ENCODE measurements at places on chromosomes 5 and 9. TPM values are rescaled to one million over a fixed set of nuclear protein-coding genes. Genes with fewer than 3 reads are reported as not detected.

- no peaks in the 10 kb centered on the region for H3K4me1 ChIP-seq
- no peak overlapping the region for H3K27ac ChIP-seq
- H3K4me3 ChIP-seq, result no peak overlapping the region
- no peaks in the 10 kb centered on the region for H3K27me3 ChIP-seq
- no peak for DNase-seq
Observed at GRCh38 chr5:81708889-81709288, 42.0 kb downstream of the SSBP2 start.

DNA sequence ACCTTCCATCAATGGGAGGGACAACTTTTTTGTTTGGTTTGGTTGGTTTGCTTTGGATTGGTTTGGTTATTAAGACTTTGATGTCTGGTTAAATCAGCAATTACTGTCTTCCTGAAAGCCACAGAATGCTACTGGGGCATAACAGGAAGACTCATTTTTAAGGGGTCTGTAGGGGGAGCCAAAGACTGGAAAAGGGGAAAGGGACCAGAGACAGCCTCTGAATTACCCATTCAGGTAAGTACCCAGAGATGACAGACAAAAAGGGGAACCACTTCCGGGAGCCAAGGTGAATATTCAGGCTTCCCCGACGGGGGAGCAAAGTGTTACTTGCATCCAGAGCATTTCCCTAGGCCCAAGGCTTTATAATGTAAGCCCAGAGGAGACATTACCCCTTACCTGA, 4.6 kb upstream of the FEM1C start:
- peak; percentile 22 for DNase-seq
- no peaks in the 10 kb centered on the region for H3K36me3 ChIP-seq
- no peak overlapping the region for H3K4me3 ChIP-seq
- no peaks in the 10 kb centered on the region for H3K27me3 ChIP-seq
- H3K4me1 ChIP-seq, result peaks cover 20% of the 10 kb centered on the region

DNA sequence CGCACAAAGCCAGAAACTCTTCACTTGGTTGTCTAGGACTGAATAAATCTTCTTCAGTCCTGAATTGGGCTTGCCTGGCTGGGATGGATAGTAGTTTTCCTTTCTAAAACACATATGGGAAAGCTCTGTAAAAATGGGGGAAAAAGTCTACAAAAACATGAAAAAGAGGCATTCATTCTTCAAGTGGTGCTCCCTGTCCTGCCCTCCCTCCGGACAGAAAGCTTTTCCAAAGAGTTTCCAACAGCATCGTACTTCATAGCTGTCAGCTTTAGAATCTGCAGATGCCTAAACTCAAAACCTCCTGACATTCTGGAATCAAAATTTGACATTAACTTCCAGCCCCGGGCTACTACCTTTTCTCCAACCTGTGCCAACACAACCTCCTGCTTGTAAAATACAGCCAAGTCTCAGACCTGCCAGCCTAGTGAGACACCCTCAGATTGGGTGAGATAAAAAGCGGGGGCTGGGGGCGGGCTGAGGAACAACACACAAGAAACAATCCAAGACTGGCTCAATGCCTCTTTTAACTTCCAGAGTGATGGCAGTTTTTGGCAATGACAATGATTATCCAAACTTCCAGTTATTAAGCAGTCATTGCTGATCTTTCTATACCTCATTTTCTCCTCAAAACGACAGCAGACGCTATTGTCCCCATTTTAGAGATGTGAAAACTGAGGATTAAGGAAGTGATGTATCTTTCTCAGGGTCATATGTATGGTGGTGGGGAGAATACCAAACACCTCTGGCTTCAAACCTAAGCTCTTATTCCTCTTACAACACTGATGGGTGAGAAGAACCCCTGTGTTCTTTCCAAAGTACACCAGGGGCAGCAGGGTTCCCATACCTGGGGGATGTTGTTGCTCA, 1.3 kb downstream of the TNC start:
- H3K27ac ChIP-seq, result no peak overlapping the region
- no peak overlapping the region for H3K4me3 ChIP-seq
- no peaks in the 10 kb centered on the region for H3K36me3 ChIP-seq
- no peak for DNase-seq
- H3K4me1 ChIP-seq, result peaks cover 8% of the 10 kb centered on the region

- no peaks in the 10 kb centered on the region for H3K27me3 ChIP-seq
- H3K4me3 ChIP-seq, result no peak overlapping the region
- DNase-seq, result no peak
- H3K27ac ChIP-seq, result no peak overlapping the region
- no peaks in the 10 kb centered on the region for H3K4me1 ChIP-seq
- no peaks in the 10 kb centered on the region for H3K36me3 ChIP-seq
Observed at GRCh38 chr9:26537211-26537610, 355.4 kb downstream of the CAAP1 start.

- peaks cover 15% of the 10 kb centered on the region for H3K4me1 ChIP-seq
- H3K4me3 ChIP-seq, result no peak overlapping the region
- no peak overlapping the region for H3K27ac ChIP-seq
Observed at GRCh38 chr5:97839341-97840086, 656.5 kb upstream of the RIOK2 start.

GRCh38 chr9:38380872-38381534, 11.5 kb upstream of the ALDH1B1 start:
- H3K4me1 ChIP-seq, result no peaks in the 10 kb centered on the region
- no peak overlapping the region for H3K4me3 ChIP-seq
- no peak for DNase-seq

DNA sequence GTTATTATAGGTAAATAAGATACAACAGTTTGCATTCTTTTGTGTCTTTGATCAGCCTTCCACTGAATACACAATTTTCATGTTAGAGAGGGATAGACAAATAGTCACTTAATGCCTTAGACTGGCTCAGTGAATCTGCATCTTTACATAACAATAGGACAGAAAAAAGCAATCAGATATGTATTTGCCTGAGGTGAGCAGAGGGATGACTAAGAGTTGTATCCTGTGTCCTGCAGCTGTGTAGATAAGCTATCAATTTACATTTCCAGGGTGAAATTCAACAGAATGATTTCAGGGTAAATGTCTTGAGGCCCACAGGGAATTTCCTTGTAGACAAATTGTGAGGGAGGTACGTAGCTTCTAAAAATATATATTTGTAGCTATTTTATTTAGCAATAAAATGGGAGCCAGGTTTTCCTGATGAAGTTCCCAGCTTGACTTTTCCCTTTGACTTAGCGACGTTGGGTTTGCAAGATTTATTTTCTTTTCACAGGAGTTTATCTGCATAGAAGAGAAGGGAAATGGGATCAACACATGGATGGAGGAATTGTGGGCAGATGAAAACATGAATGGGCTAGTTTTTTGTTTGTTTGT, 586.1 kb upstream of the CDH6 start:
- no peaks in the 10 kb centered on the region for H3K27me3 ChIP-seq
- no peaks in the 10 kb centered on the region for H3K36me3 ChIP-seq
- H3K4me3 ChIP-seq, result no peak overlapping the region
- no peak overlapping the region for H3K27ac ChIP-seq
- H3K4me1 ChIP-seq, result no peaks in the 10 kb centered on the region

- H3K36me3 ChIP-seq, result no peaks in the 10 kb centered on the region
- H3K27me3 ChIP-seq, result no peaks in the 10 kb centered on the region
- DNase-seq, result no peak
- peaks cover 35% of the 10 kb centered on the region for H3K4me1 ChIP-seq
- no peak overlapping the region for H3K27ac ChIP-seq
- H3K4me3 ChIP-seq, result peak overlapping the region; percentile 73
Observed at GRCh38 chr9:129108805-129109536, 1.6 kb downstream of the CRAT start.

GRCh38 chr5:25540628-25541027, 895.9 kb upstream of the CDH10 start:
- no peak overlapping the region for H3K4me3 ChIP-seq
- no peaks in the 10 kb centered on the region for H3K4me1 ChIP-seq
- no peaks in the 10 kb centered on the region for H3K36me3 ChIP-seq
- H3K27me3 ChIP-seq, result no peaks in the 10 kb centered on the region

DNA sequence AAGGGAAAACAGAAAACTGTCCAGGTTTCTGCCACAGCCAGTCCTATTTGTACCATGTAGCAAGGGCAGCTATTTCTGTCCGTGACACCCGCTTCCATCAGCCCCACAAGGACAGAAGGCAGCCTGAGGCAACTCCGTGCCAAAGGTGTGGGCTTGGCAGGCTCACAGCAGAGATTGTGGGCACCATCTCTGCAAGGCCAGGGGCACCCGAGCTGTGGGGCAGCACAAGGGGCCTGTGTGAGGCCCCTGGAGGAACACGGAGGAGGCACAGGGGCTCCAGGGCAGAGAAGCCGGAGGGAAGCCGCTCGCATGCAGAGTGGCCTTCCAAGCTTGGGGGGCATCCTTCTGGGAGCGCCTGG, 43.5 kb downstream of the COL23A1 start:
- H3K27ac ChIP-seq, result no peak overlapping the region
- H3K4me3 ChIP-seq, result no peak overlapping the region
- no peaks in the 10 kb centered on the region for H3K4me1 ChIP-seq

- H3K27ac ChIP-seq, result no peak overlapping the region
- H3K4me3 ChIP-seq, result no peak overlapping the region
- H3K36me3 ChIP-seq, result no peaks in the 10 kb centered on the region
Observed at GRCh38 chr5:173618927-173619519, 2.6 kb upstream of the BOD1 start.

DNA sequence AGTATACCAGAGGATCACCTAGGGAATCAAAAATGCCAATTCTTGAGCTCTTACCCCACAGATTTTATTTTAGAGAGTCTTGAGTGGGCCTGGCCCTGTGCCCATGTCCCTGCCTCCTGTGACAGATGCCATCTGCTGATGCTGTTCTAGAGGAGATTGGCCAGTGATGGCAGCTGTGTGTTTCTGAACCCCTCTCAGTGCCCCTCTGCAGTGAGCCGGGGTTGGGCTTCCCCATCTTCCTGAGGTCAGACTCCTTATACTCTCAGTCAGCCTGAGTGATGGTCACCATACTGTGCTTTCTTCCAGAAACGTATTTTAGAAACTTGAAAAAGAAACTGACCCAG, 6.1 kb downstream of the PTCD2 start:
- peaks cover 19% of the 10 kb centered on the region for H3K4me1 ChIP-seq
- H3K27me3 ChIP-seq, result no peaks in the 10 kb centered on the region
- no peak overlapping the region for H3K4me3 ChIP-seq
- no peak overlapping the region for H3K27ac ChIP-seq

DNA sequence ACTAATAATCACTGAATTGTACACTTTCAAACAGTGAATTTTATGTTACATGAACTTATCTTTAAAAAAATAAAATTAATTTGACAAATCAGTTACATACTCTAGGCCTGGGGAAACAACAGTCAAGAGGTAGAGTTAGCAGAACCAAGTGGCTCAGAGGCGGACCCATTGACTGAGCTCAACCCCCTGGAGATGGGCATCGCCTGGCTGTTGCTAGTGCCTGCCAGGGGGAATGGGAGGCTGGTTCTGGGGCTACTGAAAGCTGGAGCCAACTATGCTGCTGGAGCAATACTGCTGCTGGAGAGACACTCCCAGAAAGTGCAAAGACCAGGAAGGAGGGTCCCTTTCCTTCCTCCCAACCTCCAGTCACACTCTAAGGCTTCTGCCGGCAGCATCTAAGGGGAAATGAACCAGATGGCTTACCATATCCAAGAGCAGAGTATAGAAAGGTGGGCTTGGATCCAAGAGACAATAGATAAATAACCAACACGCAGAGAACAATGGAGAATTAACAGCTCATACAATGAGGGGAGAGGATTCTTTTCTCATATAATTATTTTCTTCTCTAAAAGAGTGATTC, 40.3 kb upstream of the ANKRD55 start:
- H3K27ac ChIP-seq, result no peak overlapping the region
- H3K4me1 ChIP-seq, result no peaks in the 10 kb centered on the region
- no peak for DNase-seq
- H3K27me3 ChIP-seq, result no peaks in the 10 kb centered on the region

DNA sequence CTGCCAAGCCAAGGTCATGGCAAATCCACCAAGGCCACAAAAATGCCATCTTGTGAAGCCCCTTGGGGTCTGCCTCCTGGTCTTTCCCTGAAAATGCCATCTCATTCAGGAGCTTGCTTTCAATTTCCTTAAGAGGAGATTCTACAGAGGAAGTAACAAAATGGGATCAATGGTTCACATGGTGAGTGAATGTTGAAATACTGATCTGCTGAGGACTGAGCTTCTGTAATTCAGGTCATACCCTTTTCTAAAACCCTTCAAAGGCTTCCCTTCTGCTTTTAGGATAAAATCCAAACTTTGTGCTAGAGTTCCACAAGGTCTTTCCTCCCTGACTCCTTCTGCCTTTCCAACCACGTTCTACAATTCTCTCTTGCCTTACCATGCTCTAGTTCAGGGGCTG, 24.7 kb upstream of the NR3C1 start:
- H3K36me3 ChIP-seq, result no peaks in the 10 kb centered on the region
- DNase-seq, result no peak
- H3K27ac ChIP-seq, result no peak overlapping the region
- H3K27me3 ChIP-seq, result no peaks in the 10 kb centered on the region
- no peak overlapping the region for H3K4me3 ChIP-seq
- no peaks in the 10 kb centered on the region for H3K4me1 ChIP-seq

- peaks cover 6% of the 10 kb centered on the region for H3K4me1 ChIP-seq
- peak overlapping the region; percentile 27 for H3K27ac ChIP-seq
- DNase-seq, result no peak
- peaks cover 5% of the 10 kb centered on the region for H3K36me3 ChIP-seq
Observed at GRCh38 chr5:177085985-177086653, 596 bp upstream of the FGFR4 start.

DNA sequence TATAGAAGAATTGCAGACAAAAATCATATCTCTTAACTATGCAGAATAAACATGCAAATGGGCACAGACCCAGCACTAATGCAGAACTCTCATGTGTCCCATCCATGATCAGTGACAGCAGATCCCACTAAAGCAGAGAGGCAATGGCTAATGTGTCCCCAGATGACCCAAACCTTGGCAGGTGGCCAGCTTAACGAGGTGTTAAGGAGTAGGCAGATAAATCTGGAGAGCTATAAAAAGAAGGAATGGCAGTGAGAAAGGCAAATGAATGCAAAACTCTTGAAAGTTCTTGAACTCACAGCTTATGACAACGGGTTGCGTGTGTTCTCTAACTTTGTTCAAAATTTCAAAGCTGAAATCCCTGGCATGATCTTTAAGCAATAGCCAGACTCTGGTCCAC, 265.4 kb downstream of the RASEF start:
- H3K4me1 ChIP-seq, result no peaks in the 10 kb centered on the region
- no peak overlapping the region for H3K4me3 ChIP-seq
- no peaks in the 10 kb centered on the region for H3K27me3 ChIP-seq

GRCh38 chr9:74551266-74551665, 54.1 kb downstream of the RORB start:
- peaks cover 6% of the 10 kb centered on the region for H3K27me3 ChIP-seq
- no peak overlapping the region for H3K27ac ChIP-seq
- H3K4me3 ChIP-seq, result no peak overlapping the region
- no peaks in the 10 kb centered on the region for H3K4me1 ChIP-seq
- H3K36me3 ChIP-seq, result no peaks in the 10 kb centered on the region

GRCh38 chr5:168438349-168438748, 47.9 kb upstream of the RARS1 start:
- no peaks in the 10 kb centered on the region for H3K4me1 ChIP-seq
- DNase-seq, result no peak
- no peak overlapping the region for H3K27ac ChIP-seq
- no peaks in the 10 kb centered on the region for H3K27me3 ChIP-seq
- no peak overlapping the region for H3K4me3 ChIP-seq

STPG3 gene
- not detected for total RNA-seq

NEUROG1 gene
- not detected for total RNA-seq

PKD2L2 gene
- total RNA-seq, result not detected

WDR36 gene
- 53.6 TPM for total RNA-seq

CEL gene
- total RNA-seq, result 6.9 TPM

SEPTIN8 gene
- 34.6 TPM for total RNA-seq

LCN10 gene
- total RNA-seq, result not detected

CCDC183 gene
- total RNA-seq, result 2.8 TPM

TLR4 gene
- total RNA-seq, result 0.10 TPM

OCLN gene
- total RNA-seq, result 56.7 TPM

RAD1 gene
- 24.8 TPM for total RNA-seq
